C1 segment of cervical spinal cord (tissue), 14 donors: ENCODE measurements at places on chromosomes 5 and 9.

GRCh38 chr9:135592331-135592590 is 30.7 kb downstream of the PAEP start:
- DNase-seq: no peak

- no peak for DNase-seq
These were observed 219.5 kb upstream of the RASA1 start for GRCh38 chr5:87048156-87048555.

GRCh38 chr9:80871596-80871995 is 817.8 kb downstream of the TLE1 start:
- no peak for DNase-seq

GRCh38 chr5:39450487-39450886 is 25.7 kb upstream of the DAB2 start:
- DNase-seq: no peak

GRCh38 chr9:115357821-115358220 is 239.9 kb upstream of the TNC start:
- DNase-seq: no peak

GRCh38 chr9:124079176-124079925 is 67.8 kb downstream of the LHX2 start:
- peak; percentile 4 for DNase-seq

DNA sequence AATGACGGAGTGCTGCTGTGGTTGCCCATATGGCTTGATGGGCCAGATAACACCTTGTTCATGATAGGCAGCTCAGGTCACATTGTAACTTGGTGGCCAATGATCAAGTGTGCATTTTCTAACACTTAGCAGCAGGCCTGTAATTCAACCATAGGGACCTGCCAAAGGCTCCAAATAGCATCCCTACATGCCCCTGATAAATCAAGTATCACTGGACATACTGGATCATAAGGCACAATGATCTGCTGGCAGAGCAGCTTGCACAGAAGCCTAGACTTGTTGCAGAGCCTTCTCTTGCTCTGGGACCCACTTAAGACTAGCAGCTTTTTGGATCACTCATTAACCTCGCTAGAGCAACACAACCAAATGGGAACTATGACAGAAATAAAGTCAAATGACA is 46.0 kb upstream of the ISOC1 start:
- no peak for DNase-seq

GRCh38 chr9:98591696-98592095 is 117.0 kb downstream of the GABBR2 start:
- no peak for DNase-seq

DNA sequence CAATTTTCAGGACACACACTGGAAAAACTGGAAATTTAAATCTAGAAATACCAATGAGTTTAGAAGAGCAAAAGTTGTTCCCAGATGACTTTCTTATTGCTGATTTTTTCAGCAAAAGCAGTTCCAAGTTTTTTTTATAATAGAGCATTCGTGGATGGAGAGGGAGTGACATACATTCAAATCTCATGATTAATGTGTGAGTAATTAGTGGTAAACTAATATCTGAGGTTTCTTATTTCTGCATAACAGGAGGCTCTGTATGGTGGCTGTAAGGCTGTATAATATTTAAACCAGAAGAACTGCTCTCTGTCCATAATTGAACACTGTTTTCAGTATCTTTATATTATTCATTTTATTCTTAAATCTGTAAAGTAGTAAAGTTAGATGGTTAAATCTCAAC is 25.8 kb downstream of the LYSMD3 start:
- no peak for DNase-seq

DNA sequence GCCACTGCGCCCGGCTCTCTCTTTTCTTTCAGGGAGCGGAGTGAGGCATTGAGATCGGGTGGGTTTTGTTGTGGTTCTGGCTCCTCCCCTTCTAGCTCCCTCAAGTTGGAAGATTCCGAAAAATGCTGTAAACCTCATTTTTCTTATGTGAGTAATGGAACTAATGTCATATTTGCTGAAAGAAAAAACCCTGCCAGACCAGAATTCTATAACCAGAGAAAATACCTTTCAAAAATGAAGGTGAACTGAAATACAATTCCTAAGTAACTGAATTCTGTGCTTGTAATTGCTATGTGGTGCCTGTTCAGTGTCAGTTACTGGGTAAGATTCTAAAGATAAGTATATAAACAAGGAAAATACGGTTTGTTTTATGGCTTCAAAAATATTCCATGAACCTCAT is 30.9 kb upstream of the CDK20 start:
- DNase-seq: no peak

DNA sequence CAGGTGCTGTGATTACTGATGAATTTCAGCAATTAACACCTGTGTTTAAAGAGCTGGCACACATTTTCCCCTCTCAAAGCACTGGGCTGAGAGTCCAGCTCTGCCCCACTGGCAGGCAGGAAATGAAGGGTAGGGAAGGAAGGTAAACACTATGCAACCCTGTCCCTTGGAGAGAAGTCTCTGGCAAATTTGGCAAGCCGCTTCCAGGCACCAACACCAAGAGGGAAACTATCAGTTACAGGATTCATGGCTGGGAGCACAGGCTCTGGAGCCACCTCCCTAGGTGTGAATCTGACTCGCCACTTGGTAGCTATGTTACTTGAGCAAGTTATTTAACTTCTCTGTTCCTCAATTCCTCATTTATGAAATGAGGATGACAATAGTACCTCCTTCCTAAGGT is 3.3 kb downstream of the ANKS6 start:
- DNase-seq: no peak

DNA sequence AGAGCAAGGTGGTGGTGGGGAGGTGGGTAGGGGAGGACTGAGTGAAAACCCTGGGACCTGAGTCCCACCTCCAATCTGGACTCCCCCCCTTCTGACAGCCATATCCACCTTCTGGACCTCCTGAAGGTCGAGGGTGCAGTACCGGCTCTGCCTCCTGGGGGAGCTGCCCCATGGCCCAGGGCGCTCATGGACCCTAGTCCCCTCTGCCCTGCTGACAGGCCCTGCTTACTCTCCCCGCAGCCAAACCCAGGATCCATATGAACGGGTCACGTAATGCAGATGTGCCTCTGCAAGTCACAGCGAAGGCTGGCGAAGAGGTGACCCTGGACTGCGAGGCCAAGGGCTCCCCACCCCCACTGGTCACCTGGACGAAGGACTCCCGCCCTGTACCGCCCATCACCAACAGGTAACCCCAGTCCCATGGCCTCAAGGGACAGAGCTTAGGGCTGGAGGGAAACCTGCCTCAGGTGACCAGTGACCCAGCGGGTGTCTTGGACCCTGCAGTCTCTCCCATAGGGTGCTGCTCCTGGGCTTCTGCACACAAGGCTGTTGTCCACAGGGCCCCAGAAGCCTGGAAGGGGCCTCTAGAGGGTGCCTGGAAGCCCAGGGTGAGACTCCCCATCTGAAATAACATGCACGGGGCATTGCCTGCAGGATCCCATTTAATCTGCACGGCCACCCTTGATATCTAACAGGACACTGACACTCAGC is 61.7 kb downstream of the HMCN2 start:
- no peak for DNase-seq

DNA sequence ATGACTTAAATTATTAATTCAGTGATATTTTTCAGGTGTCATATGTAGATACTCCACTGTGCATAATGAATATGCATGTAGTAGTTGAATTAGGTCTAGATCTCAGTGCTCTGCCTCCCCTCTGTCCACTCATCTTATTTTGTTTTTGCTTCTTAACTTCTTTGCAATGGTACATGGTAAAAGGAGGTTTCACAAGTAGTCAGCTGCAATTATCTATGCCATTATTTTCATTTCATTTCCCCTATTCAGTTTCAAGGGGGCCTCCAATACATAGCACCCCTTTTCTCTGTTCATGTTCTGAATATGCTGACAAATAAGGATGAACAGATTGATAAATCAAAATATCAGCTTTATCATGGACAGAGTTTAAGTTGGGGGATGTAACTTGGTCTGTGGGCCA is 511.6 kb upstream of the ZNF608 start:
- no peak for DNase-seq

DNA sequence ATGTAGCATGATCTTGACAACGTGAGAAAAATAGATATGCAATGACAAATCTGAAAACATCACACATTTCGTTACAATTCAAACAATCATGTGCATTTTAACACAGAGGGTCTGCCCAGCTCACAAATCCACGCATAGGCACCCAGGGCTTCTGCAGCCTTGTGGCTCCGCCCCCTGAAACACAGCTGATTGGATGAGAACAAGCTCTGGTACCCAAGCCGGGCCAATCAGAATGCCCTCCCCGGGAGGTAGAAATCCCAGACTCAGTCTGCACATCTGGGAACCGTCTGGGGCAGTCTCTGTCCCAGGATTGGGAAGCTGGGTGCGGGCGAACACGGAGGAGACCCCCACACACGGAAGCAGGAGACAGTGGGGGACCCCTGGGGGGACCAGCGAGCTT is 137.5 kb downstream of the GAPVD1 start:
- DNase-seq: no peak

DNA sequence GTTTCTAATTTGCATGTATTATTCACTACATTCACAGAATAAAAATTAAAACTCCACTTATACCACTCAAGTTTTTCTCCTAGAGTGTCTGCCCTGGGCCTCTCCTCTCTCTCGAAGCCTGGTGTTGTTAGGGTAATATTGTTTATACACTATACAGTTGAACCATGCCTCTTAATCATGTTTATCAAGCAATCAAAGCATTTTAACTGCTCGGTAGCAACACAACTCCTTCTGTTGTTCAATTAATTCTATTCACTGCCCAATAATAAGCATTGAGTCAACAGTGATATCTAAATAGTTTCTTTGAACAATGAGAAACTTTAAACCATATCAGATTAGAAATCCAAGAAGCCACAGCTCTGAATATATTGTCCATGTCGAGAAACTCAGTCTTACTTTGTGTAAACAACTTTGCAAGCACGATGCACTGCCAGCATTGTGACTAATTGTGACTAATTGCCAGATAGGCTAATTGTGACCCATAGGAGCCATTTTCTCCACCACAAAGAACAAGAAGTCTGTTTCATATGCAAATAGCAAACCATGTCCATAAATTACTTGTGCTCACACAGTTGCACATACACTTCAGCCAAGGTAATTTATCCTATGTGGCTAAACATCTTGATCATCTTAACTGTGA is at the start of gene DNAH5:
Gene DNAH5, minus strand, starts transcription at position 129 of the 640 bp plus-strand sequence. CDS start 250 bp downstream, outside the sequence.
- DNase-seq: no peak

DNA sequence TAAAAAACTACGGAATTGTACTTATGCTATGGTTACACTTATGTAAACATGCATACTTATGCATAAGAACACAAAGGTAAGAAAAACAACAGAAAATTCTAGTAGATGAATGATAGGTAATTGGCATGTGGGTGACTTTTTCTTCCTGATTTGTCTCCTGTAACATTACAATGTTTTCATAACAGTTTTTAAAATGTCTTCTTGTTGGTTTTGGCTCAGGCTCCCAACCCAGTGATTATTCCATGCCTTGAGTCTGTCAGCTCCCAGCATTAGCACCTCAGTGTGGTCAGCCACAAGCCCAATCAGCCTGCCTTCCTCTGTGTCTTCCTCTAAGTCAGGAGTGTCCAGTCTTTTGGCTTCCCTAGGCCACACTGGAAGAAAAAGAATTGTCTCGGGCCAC is 7.9 kb upstream of the FOXE1 start:
- DNase-seq: no peak

GRCh38 chr5:133790898-133791297 is 177.5 kb downstream of the C5orf15 start:
- no peak for DNase-seq

DNA sequence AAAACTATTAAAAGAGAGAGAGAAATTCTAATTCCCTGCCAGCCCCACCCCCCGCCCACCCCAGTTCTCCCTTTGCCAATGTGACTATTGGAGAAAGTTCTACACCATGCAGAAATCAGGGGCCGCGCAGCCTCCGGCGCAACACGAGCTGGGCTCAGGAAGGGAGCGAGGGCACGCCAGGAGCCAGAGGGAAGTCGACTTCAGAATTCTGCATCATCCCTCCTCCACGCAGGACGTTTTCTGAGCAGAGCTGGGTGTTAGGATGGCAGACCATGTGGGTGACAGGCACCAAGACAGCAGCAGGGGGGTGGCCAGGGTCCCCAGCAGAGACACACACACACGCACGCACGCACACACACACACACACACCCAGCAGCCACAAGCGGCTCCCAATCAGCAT is 72.6 kb downstream of the PTCH1 start:
- no peak for DNase-seq

DNA sequence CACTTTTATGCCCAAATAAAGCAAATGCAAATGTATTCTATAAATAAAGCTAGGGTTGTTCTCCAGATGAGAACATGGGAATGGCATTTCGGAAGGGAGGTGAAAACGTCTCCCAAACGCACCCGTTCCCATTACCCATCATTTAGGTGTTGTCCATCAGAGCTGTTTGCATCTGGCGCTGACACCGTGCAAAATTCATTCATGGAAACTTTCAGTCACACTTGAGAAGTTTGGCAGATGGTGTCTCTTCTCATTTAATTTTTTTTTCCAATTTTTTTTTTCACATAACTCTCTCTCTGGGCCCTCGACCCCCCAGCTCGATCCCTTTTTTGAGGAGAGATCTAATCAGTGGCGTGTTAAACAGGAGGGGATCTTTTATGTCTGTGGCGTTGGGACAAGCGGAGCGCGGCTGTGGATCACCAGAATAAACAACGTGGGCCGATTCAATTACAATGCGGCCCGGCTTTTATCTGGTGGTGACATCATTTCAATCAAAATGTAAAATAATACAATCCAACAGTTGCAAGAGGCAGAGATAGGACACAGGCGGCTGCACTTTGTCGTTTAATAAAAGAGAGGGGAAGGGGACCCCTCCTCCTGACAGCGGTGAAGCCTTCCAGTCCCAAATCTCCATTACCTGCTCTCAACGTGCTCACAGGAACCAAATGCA is 246.1 kb upstream of the IRX4 start:
- no peak for DNase-seq

GRCh38 chr9:108924466-108924865 is 9.5 kb downstream of the ELP1 start:
- no peak for DNase-seq

DNA sequence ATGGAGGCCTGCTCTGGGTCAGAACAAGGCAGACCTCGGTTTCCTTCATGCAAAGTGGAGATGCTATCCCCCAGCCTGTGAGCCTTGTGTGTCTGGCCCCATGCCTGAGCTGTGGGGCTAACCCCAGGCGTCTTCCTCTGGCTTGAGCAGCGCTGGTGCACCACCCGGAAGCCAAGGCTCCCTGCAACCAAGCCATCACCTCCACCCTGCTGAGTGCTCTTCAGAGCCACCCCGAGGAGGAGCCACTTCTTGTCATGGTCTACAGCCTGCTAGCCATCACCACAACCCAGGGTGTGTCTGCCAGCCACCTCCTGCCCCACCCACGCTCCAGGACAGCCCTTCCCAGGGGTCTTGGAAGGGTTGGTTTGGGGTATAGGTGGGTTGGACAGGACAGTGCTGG is 16.2 kb downstream of the REXO4 start:
- DNase-seq: no peak

DNA sequence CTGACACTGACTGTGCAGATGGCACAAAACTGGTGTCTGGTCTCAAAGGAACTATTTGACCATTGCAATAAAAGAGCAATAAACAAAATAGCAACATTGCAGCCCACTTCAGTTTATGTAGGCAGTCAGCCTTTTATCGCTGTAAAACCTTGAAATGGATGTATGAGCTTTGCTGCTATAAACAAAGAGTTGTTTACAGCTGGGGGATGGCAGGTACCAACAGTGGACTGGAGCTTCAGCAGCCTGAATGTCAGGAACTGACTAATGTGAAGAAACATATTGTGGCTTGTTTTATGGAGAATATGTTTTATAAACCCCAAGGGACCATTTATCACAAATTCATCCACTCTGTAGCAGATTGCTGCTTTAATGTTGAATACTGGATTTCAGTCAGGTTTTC is 78.0 kb downstream of the PTPRD start:
- DNase-seq: no peak
